Gastrocnemius medialis (tissue), 4 donors: ENCODE measurements at places on chromosomes 3 and 15.

GRCh38 chr15:41501931-41502794 lies 8.5 kb downstream of the ITPKA start:
- DNase-seq: no peak

- no peak for DNase-seq
Observed at GRCh38 chr3:127061641-127062040, 78.7 kb downstream of the PLXNA1 start.

GRCh38 chr15:33903661-33904060 lies 64.6 kb upstream of the CHRM5 start:
- DNase-seq: no peak

GRCh38 chr3:194089357-194090177 lies 46.4 kb upstream of the HES1 start:
- DNase-seq: peak; percentile 59

- peak; percentile 75 for DNase-seq
Observed at GRCh38 chr3:69306239-69307185, 79.4 kb downstream of the FRMD4B start.

GRCh38 chr3:66255865-66256264 lies 35.1 kb downstream of the SLC25A26 start:
- no peak for DNase-seq
